MM.1S (cell line): ENCODE measurements at places on chromosomes 16 and 17.
A peak's percentile ranks its signal among the peaks of the same experiment; 100 is the strongest.

- peak; percentile 72 for DNase-seq
Observed at GRCh38 chr16:73037331-73037745, 10.6 kb downstream of the ZFHX3 start.

DNA sequence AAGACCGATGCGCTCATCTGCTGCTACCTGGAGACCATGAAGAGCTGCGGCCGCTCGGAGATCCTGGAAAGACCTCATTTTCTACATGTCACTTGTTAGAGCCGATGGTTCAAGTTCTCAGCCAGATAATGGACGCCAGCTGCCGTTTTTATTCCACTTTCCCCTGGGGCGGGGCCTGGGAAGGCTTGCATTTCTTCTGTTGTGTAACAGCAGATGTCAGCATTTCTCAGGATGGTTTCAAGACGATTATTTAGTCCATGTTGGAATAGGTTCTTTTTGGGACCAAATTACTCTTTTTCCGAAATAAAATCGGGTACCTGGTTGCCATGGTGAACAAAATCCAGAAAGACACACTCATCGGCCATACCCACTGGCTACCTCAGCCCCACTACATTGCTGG lies 1418.3 kb downstream of the CDH11 start:
- no peak for DNase-seq

DNA sequence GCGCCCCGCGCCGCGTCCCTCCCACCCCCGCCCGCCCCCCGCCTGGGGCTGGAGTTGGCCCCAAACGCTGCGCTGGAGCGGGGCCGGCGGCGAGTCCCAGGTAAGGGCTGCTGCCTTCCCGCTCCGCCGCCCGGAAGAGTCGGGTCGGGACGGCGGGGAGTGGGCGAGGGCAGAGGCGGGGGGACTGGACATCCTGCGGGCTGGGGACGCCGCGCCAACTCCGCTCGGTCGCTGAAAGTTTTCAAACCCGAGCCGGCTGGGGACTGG lies 469 bp downstream of the GPRC5C start:
- no peak for DNase-seq

GRCh38 chr16:51937771-51938170 lies 609.2 kb downstream of the TOX3 start:
- DNase-seq = no peak

GRCh38 chr17:61040666-61041065 lies 359.0 kb upstream of the TBX2 start:
- no peak for DNase-seq

GRCh38 chr16:21184834-21185233 lies 26.4 kb downstream of the LDAF1 start:
- DNase-seq = no peak

DNA sequence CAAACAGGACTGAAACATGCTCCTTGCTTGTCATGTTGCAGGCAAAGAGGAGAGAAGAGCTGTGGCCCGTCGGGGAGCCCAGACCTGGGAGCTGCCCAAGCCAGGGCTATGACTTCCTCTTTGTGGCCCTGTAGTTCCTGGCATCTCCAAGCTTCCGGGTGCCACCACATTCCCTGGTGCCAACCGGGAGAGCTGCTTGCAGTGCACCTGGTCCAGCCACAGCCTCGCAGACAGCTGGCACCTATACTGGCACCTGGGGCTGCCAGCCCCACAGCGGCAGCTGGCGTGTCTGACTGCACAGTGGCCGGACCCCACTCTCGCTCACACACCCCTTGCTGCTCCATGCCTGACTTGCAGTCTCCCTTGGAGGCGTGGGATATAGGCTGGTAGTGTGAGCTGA lies 37.1 kb upstream of the FOXJ1 start:
- DNase-seq = no peak

- DNase-seq = no peak
Observed at GRCh38 chr17:74391771-74392170, 24.5 kb downstream of the GPR142 start.

DNA sequence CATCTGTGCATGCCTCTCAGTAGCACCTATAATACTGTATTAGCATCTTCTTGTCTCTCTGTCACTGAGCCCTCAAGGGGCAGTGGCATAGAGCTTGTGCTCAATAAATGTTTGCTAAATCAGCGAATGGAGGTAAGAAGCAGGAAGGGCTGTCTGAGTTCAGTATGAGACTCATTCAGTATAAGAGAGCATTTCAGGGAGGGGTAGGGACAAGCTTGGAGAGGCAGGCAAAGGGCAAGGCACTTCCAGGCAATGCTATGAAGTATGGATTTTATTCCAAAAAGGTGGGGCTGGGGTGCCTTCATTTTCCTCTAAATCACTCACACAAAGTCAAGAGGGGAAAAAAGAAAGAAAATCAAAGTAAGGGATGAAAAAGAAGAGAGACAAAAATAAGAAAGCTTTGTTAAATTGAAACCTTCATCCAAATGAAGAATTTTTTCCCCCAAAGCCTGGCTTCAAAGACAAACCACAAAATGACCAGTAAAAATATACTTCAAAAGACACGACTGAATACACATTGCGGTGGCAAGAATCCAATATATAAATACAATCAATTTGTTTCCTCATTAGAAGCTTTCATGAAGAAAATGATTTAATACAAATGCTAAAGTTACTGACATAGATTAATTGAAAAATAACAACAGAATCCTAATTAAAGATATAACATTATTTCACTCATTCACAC lies 51.2 kb downstream of the SKAP1 start:
- DNase-seq = no peak

- no peak for DNase-seq
Observed at GRCh38 chr16:2739625-2740430, 12.6 kb upstream of the SRRM2 start.

GRCh38 chr16:55035029-55035428 lies 104.4 kb downstream of the IRX5 start:
- no peak for DNase-seq

DNA sequence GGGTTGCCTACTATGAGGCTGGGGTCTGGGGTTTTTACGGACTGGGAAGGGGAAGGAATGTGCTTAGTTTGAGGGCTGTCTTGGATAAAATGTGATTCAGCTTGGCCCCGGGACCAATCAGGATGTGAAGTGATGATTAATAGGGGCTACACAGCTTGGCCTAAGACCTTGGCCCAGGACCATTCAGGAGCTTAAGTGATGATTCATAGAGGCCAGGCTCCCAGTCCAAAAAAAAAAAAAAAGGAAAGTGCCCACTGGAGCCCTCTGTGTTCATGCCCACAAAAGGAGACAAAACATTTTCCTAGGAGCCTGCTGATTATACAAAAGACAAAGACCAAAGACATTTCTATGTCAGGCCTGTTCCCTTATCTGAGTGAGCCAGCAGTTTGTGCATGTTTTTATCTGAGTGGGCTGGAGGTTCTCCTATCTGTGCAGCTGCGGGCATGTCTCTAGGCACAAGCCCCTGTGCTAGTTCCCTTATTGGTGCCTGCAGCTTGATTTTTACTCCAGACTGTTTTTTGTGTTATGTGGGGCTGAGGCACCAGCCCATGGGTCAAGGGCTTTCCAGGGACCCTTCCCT lies 898.2 kb upstream of the GOT2 start:
- no peak for DNase-seq

GRCh38 chr17:28385406-28385805 lies 13.9 kb downstream of the SARM1 start:
- no peak for DNase-seq

DNA sequence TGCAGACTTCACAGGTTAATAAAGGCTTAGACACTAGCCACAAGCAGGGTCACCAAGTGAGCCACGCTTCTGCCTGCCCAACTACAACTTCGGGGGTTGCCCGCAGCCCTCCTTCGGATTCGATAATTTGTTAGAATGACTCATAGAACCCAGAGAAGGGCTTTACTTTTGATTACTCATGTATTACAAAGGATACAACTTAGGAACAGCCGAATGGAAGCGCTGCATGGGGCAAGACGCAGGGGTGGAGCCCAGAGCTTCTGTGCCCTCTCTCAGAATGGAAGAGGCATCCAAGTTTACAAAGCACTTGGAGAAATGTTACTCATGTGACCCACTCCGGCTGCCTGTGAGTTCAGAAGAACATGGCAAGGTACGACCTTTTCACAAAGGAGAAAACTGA lies 7.5 kb upstream of the CDH5 start:
- no peak for DNase-seq

DNA sequence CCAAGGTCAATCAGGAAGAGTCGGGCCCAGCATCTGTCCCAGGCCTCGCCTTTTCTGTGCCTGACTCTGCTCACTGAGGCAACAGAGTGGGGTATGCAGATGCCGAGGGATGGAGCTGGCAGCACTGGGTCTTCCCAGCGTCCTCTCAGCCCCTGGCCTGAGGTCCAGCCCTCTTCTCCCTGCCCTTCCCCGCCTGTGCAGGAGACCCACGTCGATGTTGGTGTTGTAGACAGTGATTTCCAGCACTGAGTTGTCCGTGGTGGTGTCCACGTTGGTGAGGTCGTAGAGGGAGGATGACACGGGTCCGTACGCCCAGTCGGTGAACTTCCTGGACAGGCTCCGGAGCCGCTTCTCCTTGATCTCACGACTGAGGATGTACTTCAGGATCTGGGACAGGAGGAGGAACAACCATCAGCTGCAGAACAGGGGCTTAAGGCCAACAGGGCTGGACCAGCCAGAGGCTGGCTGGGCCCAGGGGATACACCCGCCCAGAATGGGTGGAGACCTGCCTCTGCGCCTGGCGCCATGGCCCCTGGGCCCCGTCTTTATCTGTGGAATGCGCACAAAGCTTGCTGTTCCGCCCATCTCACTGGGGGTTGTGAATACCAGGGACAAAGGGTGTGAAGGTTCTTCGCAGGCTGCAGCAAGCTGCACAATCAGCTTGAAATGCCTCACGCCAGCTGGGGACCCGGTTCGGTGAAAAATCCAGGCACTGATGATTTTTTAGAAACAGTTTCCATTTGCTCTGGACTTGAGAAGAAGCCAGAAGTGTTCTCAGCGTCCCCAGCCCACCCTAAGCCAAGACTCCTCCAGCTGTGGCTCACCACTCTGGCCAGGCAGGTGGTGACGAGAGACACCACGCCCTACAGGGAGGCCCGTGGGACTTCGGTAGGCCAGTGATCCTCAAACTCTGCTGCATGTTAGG lies 27.5 kb downstream of the TRPV3 start:
- DNase-seq = no peak

DNA sequence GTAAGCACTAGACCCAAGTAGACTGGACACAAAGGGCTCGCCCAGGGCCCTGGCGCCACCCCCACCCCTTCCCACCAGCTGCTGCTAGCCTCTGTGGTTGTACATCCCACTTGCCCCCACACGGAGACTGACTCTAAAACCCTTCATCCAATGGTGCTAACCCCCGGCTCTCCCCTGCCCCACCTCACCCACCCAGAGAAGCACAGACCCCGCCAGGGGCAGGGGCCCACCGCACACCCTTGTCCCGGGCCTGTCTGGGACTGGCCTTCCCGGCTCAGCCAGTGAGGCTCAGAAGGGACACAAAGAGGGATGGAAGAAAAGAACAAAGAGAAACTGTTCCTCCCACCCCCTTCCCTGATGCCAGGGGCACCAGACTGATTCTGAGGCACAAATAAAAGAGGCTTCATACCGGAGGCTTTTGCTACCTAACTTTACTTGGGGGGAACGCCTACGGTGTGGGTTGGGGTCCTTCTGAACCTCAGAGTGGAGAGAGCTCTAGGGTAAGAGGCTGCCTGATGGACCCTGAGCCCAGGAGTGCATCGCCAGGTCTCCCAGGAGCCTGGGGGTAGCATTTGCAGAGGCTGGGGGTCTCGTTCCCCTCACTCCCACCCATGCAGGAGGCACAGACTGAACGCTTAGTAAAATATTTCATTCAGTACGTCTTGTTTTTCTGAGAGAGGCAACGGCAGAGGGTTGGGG lies 8.2 kb downstream of the CORO6 start:
- DNase-seq = no peak

DNA sequence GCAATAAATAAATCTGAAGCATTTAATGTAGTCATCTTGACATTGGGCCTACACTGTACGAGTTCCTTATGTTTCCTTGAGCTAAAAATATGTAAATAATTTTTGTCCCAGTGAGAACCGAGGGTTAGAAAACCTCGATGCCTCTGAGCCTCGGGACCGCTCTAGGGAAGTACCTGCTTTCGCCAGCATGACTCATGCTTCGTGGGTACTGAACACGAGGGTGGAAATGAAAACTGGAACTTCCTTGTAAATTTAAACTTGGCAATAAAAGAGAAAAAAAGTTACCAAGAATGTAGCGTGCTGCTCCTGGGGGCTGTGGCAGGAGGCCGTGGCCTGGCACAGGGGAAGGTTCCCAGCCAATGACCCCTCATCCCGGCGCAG lies 74.1 kb downstream of the SOCS1 start:
- DNase-seq = no peak

DNA sequence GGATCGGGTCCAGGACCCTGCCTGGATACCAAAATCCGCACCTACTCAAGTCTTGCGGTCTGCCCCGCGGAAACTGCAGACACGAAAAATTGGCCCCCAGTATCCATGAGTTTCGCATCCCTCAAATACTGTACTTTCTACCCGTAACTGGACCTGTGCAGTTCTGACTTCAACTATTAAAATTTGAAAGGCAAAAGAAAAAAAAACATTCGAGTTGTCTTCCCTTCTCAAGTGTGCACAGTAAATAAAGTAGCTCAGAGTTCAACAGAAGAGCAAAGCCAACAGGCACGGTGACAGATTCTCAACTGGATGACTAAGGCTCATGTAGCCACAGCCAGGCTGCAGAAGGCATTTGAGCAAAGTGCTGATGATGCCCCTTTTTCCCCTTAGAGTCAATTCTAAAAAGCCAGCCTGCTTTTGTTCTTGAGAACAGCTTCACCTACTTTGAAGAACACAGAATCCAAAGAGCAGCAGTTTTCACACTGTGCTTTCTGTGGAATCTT lies 32.5 kb downstream of the MARF1 start:
- no peak for DNase-seq
